A549 treated with dexamethasone at 1 μM for 4 hours (cell line): ENCODE measurements at places on chromosomes 1 and 21. TPM values are rescaled to one million over a fixed set of nuclear protein-coding genes. Genes with fewer than 3 reads are reported as not detected.

CHI3L1 gene
- 0.11 to 0.24 TPM in 2 of 5 replicates, not detected in the others for total RNA-seq

FCRL6 gene
- total RNA-seq: not detected in 5 replicates

OR14I1 gene
- total RNA-seq: not detected in 5 replicates

ARL8A gene
- total RNA-seq: 44.8 to 60.7 TPM (median 52.4 TPM) in 5 replicates

ESPN gene
- 0.34 to 1.2 TPM (median 0.77 TPM) in 5 replicates for total RNA-seq

PSMG1 gene
- 72.7 to 97.5 TPM (median 89.3 TPM) in 5 replicates for total RNA-seq

NR1I3 gene
- total RNA-seq: not detected in 5 replicates

DENND2C gene
- total RNA-seq: 0.34 to 0.62 TPM (median 0.39 TPM) in 5 replicates

CATSPER4 gene
- not detected in 5 replicates for total RNA-seq

ZNF281 gene
- total RNA-seq: 41.2 to 61.5 TPM (median 52.7 TPM) in 5 replicates

NMNAT2 gene
- 0.43 to 0.94 TPM (median 0.67 TPM) in 5 replicates for total RNA-seq

MIXL1 gene
- total RNA-seq: 0.08 to 0.14 TPM (median 0.09 TPM) in 3 of 5 replicates, not detected in the others

MYOG gene
- not detected in 5 replicates for total RNA-seq
